ENCODE measurements at places on chromosomes 7 and 10.

GRCh38 chr10:124279298-124279697, 139.4 kb downstream of the OAT start:
- DNase-seq, result no peak

GRCh38 chr7:126768836-126769235, 483.9 kb downstream of the GRM8 start:
- DNase-seq, result no peak

DNA sequence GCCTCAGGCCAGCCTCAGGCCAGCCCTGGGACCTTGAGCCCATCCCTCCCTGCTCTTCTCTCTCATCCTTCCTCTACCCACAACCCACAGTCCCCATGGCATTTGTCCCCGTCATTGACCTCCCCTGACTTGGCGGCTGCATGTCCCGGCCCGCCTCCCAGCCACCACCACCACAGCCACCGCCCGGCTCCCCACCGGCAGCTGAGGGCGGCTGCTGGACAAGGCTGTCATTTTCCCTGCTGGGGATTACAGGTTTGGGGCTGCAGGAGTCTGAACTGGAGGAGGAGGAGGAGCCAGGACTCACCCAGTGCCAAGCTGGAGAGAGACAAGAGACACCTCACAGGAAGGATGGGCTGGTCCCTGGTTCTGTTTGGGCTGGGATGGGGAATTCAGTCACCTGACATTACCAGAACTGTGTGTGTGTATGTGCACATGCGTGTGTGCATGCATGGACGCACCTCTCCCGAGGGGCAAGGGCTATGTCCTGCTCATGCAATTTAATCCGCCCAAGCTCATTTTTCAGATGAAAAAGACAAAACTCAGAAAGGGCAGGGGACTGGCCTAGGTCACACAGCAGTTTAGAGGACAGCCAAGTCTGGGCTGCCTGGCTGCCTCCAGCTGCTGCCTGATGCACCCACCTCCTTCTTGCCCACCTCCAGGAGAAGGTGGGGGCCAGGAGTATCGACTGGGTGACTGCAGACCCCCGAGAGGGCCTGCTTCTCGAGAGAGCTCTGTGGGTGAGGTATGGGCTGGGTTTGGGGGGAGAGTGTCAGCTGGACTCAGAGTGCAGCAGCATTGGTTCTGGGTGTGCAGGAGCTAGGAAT, 113.1 kb downstream of the ZMIZ1 start:
- peak; percentile 58 for DNase-seq

DNA sequence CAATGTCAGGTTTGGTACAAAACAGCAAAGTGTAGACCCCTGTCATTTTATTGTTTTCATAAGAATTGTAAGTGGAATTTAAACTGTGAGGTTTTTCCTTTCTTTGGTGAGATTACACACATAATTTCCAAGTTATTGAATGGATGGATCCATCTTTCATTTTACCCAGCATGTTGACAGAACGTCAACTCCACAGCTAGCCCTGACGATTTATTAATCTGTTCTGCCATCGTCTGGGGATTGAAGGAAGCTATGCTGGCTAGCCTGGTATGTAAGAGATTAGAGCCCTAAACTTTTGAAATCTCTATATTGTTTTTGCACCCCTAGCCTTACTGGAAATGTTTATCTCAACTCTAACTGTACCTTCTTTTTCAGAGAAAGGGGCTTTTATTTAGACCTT, 8.6 kb downstream of the WNT16 start:
- peak; percentile 53 for DNase-seq

GRCh38 chr7:137142376-137142775, 201.2 kb downstream of the PTN start:
- no peak for DNase-seq

- peak; percentile 63 for DNase-seq
These were observed 116.2 kb upstream of the LAMB4 start for GRCh38 chr7:108246227-108246837.

- peak; percentile 13 for DNase-seq
These were observed 85.5 kb downstream of the PRTFDC1 start for GRCh38 chr10:24866604-24867583.

Data from NCI-H146 (cell line).